Activated CD8-positive, alpha-beta memory T cell treated with anti-CD3 and anti-CD28 coated beads for 1 hour (primary cell): ENCODE measurements at places on chromosomes 3 and 15.

GRCh38 chr15:71707230-71708050, 102.9 kb upstream of the NR2E3 start:
- no peak for DNase-seq

GRCh38 chr3:49410846-49411534, 786 bp downstream of the RHOA start:
- DNase-seq, result no peak

GRCh38 chr3:129211772-129212171, 28.1 kb upstream of the CNBP start:
- no peak for DNase-seq

- no peak for DNase-seq
These were observed 10.5 kb upstream of the SH3GL3 start for GRCh38 chr15:83436513-83437158.

GRCh38 chr3:131348911-131349310, 32.7 kb upstream of the NUDT16 start:
- DNase-seq, result no peak

DNA sequence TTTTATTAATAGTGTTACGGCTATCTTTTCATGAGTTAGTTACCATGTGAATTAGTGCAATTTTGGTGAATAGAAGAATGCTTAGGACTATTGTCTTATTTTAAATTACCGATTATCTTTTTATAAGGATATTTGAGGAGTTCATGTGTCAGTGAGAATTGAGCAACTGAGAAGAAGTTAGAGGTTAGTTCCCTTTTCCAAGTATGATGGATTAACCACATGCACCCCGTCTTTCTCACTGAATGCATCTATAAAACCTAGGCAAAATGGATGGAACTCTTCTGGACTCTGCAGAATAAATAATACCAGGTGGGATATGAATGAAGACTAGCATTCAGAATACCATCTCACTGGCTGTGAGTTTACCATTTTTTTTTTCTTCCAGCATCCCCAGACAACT, 74.3 kb downstream of the TCF12 start:
- no peak for DNase-seq

- DNase-seq, result no peak
These were observed 354.9 kb upstream of the ATP11B start for GRCh38 chr3:182438398-182438797.

DNA sequence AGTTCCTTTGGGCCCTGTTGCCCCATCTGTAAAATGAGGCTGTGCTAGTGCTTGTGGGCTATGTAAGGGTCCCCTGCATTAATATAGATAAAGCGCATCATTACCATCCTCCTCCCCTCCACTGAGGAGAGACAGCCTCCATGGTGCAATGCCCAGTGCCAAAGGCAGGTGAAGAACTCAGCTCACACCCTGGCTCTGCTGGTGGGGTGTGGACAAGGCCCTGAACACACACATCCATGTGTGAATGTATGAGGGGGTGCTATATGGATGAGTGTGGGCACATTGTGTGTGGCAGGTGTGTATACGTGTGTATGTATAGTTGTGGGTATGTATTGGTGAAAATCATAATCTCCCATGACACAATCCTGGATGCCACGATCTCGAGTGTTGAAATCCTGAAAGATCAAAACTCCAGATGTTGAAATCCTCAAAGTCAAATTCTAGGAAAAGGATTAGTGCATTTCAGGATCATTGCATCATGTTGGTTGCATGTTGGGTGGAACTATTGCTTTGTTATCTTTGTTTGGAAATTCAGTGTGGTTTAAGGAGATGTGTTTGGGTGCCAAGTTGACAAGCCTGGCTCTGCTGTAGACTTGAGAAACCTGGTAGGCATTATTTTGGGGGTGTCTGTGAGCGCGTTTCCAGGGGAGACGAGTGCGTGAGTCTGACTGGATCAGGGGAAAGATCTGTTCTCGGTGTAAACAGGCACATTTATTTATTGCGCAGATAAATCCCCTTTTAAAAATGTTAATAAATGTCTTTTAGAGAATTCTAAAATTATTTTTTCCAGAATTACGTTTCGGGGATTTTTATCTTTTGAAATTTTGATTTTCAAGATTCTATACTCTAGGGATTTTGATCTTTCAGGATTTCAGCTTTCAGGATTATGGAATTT, 42.0 kb upstream of the SEC61A1 start:
- no peak for DNase-seq

GRCh38 chr15:81194723-81195122, 2.0 kb upstream of the IL16 start:
- DNase-seq, result no peak
